Left lung (tissue), 14 donors: ENCODE measurements at places on chromosomes 2 and 18.

- DNase-seq = no peak
Observed at GRCh38 chr2:119234021-119235019, 10.7 kb downstream of the STEAP3 start.

GRCh38 chr2:21559351-21559750 lies 435.6 kb downstream of the TDRD15 start:
- DNase-seq = no peak

DNA sequence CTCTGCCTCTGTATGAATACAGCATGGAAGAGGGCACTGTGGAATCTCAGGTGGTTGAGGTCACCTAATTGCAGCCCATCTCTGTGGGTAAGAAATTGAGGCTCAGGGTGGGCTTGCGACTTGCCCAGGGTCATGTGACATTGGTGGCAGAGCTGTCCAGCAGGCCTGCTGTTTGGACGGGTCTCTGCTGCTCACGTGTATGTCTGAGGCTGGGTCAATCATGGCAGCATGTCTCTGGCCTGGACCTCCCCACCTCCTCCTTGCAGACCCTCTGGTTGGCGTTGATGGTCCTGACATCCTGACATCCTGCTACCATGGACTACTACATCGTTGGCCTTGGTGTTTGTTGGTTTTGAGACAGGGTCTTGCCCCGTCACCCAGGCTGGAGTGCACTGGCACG lies 64.3 kb upstream of the HPCAL1 start:
- no peak for DNase-seq

DNA sequence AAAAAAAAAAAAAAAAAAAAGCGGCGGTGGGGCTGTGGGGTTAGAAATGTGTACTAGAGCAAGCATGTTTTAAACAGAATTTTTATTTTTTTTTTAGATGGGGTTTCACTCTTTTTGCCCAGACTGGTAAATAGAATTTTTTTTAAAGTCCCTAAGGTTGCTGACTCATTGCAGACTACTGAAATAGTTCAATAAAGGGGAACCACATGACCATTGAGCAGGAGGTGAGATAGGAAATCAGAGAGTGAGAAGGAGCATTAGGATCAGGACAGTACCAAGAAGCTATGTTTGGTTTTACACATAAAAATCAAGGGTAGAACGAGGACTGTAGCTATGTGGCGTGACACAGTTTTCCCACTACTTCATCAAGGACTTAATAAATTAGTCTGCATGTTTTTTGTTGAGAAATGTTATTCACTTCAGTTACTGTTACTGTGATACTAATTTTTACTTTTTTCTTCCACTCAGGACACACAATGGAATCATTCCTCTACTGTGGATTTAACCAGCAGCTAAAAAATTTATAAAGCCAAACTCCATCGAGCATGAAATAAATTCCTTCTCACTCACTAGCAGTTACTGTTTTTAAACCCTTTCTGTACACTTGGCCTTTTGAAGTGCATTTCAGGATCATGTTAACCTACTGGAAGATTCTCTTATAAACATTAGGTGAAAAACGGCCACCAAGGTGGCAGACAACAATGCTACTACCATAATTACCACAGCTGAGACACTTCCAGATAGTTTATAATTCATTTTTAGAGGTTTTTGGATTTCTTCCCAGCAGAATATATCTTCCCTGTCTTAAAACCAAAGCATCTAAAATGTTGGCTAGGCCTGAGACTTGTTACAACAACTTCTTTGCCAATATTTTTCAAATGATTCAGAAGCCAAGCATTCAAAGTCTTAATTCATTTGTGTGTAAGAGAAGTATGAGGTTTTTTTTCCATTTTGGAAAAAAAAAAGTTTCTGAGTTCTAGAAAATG lies 33.2 kb downstream of the LAMA1 start:
- DNase-seq = no peak

DNA sequence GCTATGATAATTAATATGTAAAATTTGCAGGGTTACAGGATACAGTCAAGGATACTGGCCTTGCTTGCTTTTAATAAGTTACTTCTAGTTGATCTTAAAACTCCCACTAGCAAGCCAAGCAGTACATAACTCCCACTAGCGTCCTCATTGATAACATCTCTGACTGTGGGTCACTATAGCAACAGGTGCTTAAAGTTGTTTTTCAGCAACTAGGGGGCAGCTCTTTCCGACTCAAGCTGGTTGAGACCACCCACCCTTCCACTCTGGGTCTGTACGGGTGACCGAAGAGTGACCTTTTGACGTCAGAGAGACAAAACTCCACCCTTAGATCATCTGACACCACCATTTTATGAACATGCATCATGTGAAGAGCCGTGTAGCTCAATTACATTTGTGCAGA lies 208.6 kb downstream of the MYO1B start:
- no peak for DNase-seq

DNA sequence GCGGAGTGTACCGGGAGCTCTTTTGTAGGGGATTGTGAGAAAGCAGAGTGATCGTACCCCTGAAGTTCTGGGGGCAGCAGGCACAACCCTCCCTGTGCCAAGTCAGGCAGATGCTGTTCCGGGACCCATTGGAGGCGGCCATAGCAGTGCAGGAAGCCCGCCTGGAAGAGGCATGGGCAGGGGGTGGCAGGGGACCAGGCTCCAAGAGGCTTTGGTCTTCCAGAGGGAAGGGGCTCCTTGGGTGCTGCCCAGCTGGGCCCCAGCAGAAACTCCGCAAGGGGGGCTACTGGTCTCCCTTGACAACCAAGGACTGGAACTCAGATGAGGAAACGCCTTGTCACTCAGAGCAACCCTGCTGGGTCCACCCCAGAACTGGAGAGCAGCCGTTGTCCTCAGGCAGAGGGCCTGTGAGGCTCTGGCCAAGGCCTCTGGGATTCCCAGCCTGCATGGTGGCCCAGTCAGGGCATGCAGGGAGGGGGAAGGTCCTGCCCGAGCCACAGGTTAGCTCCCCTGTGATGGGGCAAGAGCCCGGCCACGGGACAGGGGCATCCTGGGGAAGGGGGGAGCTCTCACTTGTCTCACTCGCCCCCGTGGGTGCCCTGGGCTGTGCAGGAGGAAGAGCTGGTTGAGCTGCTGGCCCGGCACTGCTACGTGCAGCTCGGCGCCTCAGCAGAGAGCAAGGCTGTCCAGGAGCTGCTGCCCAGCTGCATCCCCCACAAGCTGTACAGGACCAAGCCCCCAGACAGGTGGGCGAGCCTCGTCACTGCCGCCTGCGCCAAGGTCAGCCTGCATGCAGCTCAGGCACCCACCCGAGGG lies 21.0 kb upstream of the GPR17 start:
- DNase-seq = no peak

- no peak for DNase-seq
Observed at GRCh38 chr2:4110273-4110672, 406.9 kb downstream of the DCDC2C start.

DNA sequence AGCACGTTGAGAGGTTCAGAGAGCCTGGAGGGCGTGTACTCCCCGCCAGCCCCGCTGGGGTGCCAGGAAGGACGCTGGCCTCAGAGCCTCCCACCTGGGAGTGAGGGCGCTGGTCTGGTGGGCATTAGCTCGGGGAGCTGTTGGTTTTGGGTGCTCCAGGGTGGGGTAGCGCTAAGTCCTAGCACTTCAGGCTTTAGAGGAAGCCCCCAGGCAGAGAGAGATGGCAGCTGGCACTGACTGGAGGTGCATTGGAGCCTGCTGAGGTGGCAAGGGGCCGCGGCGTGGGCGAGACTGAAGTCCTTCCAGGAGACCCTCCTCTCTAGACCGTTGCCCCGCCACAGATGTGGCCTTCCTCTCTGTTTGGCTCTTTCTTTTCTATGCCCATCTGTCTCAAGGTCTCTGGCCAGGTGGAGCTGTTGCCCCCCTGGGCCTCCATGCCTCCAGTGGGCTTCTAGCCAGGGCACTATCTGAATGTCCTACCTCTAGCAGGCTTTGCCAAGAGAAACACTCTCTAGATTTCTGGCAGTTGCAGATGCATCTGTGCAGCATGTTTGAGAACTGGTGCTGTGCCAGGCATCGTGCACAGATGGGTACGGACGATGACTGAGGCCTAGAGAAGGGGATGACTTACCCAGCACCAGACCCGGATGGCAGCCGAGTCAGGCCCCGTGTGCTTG lies 6.6 kb downstream of the CAPN10 start:
- no peak for DNase-seq

GRCh38 chr2:176650104-176650837 lies 381.0 kb downstream of the MTX2 start:
- DNase-seq = no peak

DNA sequence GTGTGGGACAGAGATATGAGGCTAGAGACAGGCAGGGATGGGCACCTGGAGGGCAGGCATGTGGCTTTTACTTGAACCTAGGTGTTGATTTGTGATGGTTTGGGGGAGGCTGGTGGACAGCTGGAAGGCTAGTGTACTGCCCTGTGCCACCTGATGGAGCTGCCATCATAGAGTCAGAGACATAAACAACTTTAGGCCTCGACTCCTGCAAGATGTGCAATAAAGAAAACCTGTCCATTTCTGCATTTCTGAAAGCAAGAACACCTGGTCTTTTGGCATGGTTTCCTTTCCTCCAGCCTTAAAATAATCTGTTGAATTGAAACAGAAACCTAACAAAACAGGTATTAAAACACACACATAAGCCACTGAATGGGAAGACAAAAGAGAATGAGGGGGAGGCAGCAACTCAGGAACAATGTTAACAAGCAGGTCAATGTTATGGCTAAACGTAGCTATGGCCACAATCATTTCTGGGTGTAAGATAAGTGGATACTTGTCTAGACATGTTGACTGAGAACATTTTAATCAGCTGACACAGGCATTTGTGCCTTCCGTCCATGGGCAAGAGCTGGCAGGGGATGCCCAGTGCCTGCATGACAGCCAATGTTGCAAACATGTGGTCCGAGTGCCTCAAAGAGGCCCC lies 87.8 kb downstream of the KCTD1 start:
- no peak for DNase-seq
